Skeletal muscle cell (primary cell): ENCODE measurements at places on chromosomes 7 and 10.

DNA sequence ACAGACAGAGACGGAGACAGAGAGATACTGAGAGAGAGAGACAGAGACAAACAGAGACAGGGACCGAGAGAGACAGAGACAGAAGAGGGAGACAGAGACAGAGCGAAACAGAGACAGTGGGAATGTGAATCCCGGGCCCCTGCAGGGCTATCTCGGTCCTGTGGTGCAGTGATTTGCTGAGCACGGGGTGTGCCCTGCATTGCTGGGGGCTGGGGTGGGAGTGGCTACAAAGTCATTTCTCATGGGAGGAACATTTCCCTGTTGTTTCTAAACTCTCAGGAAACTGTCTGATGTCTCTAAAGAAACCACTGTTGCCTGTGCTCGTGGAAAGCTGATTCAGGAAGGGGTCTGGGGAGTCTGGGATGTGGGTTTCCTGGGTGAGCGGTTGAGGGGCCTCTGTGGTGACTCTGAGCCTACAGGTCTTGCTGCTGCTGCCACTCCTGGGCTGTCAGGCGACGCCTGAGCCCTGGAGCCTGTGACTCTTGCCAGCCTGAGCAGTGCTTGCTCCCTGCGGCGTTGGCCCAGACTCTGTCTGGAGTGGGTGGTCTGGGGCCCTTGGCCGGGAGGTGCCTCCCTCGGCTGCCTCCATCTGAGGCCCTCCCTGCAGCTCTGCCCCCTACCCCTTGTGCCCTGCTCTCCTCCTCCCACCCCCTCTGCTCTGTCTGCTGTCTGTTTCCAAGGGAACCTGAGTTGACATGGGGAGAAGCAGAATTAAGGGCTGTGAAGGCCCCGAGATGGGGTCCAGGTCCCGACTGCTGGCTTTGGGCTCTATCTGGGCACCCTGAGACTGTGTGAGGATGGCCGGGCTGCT, 292.0 kb downstream of the WDR37 start:
- DNase-seq: no peak

DNA sequence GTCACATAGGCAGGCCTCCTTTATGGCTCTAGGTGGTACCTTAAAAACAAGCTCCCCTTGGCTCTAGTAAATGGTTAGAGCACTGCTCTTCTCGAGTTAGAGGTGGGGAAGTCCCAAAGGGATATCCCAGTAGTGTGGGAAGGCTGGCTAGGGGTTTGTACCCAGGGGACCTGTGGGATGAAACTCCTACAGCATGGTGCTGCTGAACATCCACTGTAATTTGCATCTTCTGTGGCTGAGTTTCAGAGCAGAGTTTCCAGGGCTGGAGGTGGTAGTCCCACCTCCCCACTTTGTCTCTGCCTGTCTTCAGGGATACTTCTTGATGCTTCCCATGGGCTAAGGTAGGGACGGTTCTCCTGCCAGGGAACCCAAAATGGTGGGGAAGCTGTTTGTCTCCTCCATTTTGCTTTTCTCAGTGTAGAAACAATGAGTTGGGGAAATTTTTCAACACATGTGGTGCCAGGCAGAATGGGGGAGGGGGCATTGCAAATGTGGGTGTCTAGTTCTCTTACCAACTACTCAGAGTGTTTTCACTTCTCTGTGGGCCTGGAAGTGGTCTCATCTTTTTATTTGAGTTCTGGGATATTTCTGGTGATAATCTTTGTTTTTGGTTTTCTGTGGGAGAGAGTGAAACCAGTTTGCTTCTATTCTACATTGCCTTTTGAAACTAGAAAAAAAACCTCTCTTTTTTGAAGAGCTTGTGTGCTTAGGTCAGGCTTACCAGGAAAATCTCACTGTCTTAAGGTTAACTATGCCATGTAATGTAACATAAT, 36.3 kb downstream of the SCART1 start:
- DNase-seq: no peak

DNA sequence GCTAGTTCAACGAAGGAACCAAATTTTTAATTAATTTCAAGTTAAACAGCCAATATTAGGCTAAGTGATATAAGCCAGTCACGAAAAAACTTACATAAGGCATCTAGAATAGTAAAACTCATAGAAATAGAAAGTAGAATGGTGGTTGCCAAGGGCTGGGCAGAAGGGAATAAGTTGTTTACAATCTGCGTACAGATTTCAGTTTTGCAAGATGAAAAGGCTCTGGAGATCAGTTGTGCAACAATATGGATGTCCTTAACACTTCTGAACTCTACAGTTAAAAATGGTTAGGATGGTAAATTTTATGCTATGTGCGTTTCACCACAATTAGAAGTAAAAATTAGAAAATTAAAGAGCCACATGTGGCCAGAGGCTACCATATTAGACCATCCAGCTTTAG, 13.3 kb downstream of the SCRN1 start:
- DNase-seq: no peak

DNA sequence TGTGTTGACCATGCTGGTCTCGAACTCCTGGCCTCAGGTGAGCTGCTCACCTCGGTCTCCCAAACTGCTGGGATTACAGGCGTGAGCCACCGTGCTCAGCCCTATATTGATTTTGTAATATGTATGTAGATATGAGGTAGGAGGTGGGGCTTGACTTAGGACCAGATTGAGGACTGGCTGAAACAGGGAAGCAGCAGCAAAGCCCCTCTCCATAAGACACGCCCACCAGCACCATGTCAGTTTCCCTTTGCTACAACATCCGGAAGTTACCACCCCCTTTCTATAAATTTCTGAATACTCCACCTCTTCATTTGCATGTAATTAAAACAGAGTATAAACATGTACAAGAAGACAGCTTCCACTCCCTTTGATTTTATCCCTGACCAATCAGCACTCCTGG, 47.9 kb upstream of the MYL10 start:
- DNase-seq: no peak

DNA sequence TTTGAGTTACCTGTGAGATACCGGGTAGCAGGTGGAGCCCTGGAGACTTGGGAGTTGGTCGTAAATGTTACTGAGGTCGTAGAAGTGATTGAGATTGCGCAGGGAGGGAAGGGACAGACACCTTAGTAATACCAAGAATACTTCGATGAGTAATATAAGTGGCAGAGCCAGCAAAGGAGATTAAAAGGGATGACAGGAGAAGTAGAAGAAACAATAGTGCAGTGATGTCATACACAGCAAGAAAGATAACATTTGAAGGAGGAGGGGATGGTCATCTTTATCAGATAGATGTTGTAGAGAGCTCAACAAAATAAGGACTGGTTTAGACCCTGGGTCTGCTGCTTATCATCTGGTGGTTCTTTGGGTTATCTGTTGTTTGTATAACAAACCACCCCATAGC, 5.0 kb downstream of the BCCIP start:
- DNase-seq: no peak

DNA sequence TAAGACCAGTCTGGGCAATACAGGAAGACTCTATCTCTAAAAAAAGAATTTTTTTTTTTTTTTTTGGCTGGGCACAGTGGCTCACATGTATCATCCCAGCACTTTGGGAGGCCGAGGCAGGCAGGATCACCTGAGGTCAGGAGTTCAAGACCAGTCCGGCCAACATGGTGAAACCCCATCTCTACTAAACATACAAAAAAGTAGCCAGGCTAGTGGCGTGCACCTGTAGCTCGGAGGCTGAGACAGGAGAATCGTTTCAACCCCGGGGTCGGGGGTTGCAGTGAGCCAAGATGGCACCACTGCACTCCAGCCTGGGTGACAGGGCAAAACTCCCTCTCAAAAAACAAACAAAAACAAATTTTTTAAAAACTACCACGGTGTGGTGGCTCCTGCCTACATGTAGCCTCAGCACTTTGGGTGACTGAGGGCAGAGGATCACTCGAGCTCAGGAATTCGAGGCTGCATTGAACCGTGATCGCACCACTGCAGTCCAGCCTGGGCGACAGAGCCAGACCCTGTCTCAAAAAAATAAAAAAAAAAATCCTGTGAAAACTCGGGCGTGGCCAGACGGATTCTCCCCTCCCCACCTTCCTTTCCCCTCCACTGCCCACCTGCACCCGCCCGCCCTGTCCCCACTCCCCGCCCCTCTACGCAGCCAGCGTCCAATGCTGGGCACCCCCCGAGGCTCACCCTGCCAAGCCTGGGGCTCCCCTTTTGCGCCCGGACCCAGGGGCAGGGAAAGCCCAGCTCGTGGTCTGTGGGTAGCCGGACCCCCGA, 745 bp upstream of the ORAI2 start:
- no peak for DNase-seq

- DNase-seq: no peak
Measured at GRCh38 chr10:100872034-100872791, 40.5 kb upstream of the SLF2 start.

DNA sequence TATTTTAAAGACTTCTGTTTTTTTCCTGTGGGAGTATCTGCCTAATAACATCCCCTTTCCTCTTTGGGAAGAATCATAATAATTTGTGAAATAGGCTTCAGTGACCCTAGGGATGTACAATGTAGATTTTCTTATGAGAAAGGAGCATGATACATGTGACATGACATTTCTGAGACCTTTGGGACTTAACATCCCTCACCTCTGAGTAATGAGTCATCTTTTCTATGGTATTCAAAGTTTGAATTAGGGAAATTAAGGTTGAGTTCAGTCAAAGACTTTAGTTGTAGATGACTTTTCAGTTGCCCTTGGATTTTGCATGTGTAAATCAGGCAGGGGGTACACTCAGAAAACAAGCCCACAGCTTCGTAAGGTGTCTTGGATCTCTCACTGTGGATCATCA, 14.3 kb downstream of the GRK5 start:
- no peak for DNase-seq

DNA sequence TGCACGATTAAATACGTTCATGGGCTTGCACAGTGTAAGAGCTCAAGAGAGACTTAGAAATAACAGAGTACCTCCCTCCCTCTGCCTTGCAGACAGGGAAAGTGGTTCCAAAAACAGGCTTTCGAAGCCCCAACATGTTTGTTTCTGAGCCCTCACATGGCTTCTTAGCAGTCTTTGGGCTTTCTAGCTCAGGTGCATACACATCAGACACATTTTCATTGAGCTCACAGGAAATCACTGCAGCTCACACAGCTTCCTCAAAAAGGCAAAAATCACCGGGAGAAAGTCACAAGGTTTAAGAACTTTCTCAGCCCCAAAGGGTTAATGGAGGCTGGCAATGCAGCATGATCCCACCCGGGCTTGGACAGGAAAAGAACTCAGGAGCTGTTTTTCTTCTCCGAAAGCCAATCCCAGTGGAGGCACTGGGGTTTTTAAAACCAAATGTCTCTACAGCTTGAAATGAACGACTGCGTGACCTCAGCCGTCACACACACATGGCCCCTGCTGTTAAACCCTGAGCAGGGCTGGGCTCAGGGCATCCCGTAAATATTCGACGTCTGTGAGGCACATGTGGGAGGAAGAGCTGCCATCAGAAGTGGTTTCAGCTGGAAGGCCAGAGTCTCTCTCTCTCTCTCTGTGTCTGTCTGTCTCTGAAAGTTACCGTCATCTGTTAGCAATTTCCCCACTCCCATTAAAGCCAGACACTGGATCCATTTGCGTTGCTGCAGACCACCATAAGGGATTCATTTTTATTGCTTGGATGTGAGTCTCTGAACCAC, 69.7 kb downstream of the CALML3 start:
- no peak for DNase-seq

- DNase-seq: no peak
Measured at GRCh38 chr10:14513123-14513522, 182.4 kb upstream of the FRMD4A start.

DNA sequence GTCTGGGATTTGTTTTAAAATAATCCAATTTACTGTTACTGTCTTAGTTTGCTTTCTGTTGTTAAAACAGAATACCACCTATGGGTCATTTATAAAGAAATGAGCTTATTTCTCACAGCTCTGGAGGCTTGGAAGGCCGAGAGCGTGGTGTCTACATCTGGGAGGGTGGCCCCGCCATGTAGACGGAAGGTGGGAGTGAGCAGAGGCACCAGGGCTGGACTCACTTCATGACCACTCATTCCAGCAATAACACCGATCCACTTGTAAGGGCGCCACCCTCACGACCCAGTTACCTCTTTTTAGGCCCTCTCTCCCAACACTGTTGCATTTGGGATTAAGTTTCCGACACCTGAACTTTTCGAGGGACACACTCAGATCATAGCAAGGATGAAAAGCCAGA, 36.2 kb upstream of the CFAP46 start:
- no peak for DNase-seq

GRCh38 chr10:69232736-69233480, 12.8 kb downstream of the HKDC1 start:
- peak; percentile 22 for DNase-seq

DNA sequence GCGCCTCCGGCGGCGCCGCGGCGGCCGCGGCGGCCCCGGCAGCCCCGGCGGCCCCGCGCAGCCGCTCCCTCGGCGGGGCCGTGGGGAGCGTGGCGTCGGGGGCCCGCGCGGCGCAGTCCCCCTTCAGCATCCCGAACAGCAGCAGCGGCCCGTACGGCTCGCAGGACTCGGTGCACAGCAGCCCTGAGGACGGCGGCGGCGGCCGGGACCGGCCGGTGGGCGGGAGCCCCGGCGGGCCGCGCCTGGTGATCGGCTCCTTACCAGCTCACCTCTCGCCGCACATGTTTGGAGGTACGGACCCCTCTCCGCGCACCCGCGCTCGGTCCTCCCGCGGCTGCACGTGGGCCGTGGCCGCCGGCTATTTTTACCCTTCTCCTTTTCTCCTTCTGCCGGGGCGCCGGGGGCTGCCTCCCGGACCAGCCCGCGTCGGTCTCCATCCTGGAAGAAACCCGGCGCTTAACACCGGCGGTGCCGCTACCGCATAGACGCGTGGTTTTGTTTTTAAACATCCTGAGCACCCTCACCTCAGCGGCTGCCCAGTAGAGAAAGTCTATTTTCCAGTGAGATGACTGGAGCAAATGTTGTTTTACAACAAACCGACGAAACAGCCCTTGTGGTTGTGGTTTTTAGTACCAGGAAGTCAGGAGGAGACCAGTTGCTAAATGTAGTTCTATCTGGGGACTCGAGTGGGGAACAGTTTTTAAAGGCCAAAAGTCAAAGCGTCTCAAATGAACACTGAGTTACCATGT, 1.3 kb downstream of the ZNRF2 start:
- DNase-seq: no peak

DNA sequence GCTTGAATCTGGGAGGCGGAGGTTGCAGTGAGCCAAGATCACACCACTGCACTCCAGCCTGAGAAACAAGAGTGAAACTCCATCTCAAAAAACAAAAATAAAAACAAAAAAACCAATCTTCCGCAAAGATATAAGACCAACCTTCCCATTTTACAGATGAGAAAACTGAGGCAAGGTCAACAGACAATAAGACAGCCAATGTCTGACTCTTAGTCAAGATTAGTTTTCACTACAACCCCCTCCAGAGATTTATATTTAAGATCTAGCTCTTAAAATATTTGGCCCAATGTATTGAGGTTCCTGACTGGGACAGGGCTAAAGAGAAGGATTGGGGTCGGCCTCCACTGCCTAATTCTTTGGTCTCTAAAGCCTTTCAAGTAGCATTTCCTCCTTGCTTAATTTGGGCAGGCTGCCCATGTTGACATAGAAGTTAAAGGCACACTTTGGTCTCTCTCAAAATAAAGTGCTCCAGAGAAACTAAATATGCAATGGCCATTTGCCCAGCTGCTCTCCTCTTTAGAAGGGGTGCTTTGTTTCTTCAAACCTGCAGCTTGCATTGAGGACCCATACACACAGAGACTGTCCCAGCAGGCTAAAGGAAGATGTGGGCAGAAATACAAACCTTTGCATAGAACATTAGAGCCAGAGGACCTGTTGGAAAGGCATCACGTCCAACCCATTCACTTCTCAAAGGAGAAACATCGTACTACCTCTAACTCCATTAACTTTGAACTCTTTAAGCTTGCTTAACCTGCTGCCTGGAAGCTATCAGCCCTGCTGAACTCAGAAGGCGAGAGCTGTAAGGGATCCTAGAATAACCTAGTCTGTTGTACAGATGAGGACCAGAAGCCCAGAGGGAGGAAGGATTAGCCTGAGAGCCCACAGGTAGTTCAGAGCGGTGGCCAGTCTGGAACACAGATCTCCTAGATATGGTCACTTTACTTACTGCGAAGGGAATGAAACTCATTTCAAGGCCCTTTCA, 3.9 kb downstream of the TECTB start:
- no peak for DNase-seq
